SJSA1 (cell line): ENCODE measurements at places on chromosomes 3 and 15.

GRCh38 chr3:56123487-56123886 lies 344.8 kb downstream of the ERC2 start:
- DNase-seq = no peak

DNA sequence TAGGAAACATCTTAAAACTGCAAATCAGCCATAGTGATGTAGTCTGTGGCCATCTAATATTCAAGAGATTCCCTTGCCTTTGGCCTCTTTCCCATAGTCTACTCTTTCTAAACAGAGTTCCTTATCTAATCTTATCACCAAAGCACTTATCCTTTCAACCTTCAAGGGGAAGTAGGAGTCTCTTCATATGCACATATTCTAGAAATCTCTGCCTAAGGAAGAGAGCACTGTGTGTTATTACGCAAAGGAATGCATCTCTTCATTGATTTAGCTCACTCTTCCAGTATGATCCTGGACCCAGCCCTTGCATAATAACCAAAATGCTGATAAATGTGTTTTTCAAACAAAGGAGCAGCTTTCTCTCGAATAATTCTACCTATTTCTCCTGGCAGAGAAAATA lies 253.7 kb upstream of the TPRG1 start:
- no peak for DNase-seq

- peak; percentile 15 for DNase-seq
Measured at GRCh38 chr3:75192146-75192616, 471.9 kb upstream of the FRG2C start.

GRCh38 chr15:34154725-34155204 lies 52.9 kb downstream of the PGBD4 start:
- DNase-seq = peak; percentile 28

GRCh38 chr15:57298204-57298603 lies 78.1 kb upstream of the CGNL1 start:
- DNase-seq = peak; percentile 60

DNA sequence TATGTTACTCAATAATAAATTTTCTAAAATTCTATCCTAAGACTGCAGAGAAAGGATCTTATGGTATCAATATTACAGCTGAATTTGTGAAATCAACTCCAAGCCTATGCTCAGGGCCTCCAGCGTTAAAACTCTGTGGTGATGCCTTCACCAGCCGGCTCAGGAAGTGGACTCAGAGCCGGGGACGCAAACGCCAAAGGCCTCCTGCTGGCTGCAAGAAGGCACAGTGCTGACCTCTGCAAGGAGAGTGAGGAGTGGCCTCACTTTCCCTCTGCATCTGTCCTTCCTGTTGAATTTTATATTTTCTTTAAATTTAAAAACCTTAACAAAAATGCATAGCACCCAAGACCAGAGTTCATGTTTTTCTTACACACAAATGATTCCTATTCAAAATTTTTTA lies 48.5 kb downstream of the HERC2 start:
- DNase-seq = no peak

DNA sequence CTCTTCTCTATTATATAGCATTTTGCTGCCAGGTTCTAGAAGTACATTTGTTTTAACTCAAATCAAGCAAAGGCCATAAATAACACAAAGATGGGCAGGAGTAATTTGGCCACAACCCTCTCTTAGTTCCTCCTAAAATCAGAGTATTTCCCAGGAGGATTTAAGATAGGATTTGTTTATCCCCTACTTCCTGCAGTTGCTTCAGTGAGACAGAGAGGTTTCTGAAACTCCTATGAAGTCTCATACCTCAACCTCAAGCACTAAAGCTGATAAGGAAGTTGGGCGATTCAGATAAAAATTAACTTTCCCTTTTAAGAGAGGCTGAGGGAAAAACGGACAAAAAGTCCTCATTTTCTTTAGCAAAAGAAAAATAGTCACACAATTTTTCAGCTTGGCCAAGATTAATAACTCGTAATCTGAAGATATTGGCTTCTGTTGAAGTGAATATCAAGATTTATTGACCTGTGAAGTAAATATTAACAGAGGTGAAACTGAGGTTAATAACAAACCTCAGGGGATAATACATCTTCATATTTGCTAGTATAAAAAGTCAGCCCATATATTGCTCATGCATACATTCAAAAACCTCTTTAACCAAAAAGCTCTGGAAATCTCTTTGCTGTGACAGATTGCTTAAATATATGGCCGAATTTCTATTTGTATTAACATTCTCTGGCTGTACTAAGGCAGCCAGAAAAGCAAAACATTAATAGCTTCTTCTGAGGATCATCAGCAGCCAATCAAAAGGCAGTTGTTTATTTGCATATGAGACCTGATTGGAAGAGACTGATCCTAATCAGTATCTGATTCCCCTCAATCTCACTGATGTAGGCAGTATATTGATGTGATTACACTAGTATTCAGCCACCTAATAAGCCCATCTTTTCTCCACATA lies 90.6 kb upstream of the GADL1 start:
- DNase-seq = no peak
